ENCODE measurements at places on chromosomes 5 and 9. TPM values are rescaled to one million over a fixed set of nuclear protein-coding genes. Genes with fewer than 3 reads are reported as not detected.

The SURF6 gene
- total RNA-seq, result 18.2 TPM

The BARHL1 gene
- total RNA-seq, result not detected

The RASGRF2 gene
- total RNA-seq, result not detected

DNA sequence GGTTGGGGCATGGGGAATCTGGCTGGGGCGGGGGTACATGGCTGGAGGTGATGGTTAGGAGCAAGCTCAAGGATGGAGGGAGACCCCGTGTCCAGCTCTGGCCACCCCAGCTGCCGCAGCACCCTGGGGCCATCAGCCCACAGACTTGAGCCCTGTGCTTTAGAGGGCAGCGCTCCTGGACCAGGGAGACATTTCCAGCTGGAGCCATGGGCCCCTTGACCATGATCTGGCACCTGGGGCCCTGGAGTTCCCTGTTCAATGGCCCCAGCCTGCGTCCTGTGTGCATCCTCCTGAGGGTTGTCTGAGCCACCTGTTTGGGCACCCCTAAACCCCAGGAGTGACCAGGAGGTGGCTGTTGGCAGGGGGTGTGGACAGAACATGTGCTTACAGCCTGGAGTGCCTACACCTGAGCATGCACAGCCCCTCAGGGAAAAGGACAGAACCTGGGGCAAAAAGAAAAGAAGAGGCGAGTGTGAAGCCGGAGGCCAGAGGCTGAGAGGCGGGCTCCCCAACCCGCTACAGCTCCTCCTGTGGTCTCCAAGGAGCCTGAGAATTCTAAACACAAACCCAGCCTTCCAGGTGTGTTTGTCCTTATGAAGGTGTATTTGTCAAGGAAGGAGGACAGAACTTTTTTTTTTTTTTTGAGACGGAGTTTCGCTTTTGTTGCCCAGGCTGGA lies 126.7 kb downstream of the C9orf50 start:
- no peaks in the 10 kb centered on the region for H3K36me3 ChIP-seq
- peaks cover 43% of the 10 kb centered on the region for H3K4me1 ChIP-seq
- no peaks in the 10 kb centered on the region for H3K27me3 ChIP-seq
- no peak overlapping the region for H3K4me3 ChIP-seq
- no peak for DNase-seq

- peaks cover 6% of the 10 kb centered on the region for H3K4me1 ChIP-seq
- H3K36me3 ChIP-seq, result peaks cover 19% of the 10 kb centered on the region
- H3K27me3 ChIP-seq, result no peaks in the 10 kb centered on the region
These were observed 683 bp upstream of the ZFAND5 start for GRCh38 chr9:72365525-72366256.

DNA sequence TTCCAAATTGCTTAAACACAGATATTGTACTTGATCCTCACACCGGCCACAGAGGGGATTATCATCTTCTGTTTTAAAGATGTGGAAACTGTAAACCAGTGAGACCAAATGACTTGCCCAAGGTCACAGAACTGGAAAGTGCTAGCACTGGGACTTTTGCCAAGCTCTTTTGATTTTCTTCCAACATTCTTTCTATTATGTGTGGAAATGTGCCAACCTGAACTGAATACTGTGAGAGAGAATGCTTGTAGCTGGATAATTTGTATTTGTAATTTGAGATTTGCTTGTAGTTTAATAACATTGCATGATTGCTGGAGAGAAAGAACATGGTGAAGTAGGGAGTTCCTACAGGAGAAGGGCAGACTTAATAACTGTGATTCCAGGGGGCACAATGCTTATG lies 977.9 kb upstream of the NUDT12 start:
- no peaks in the 10 kb centered on the region for H3K36me3 ChIP-seq
- H3K4me1 ChIP-seq, result no peaks in the 10 kb centered on the region
- no peaks in the 10 kb centered on the region for H3K27me3 ChIP-seq
- no peak for DNase-seq

GRCh38 chr5:155826611-155827507 lies 500.1 kb upstream of the SGCD start:
- no peak overlapping the region for H3K27ac ChIP-seq
- H3K36me3 ChIP-seq, result no peaks in the 10 kb centered on the region
- DNase-seq, result no peak
- no peaks in the 10 kb centered on the region for H3K4me1 ChIP-seq
- H3K27me3 ChIP-seq, result no peaks in the 10 kb centered on the region
- no peak overlapping the region for H3K4me3 ChIP-seq

GRCh38 chr5:135039271-135040033 lies 5.4 kb upstream of the PITX1 start:
- no peak overlapping the region for H3K4me3 ChIP-seq
- DNase-seq, result peak; percentile 22
- no peak overlapping the region for H3K27ac ChIP-seq
- H3K36me3 ChIP-seq, result no peaks in the 10 kb centered on the region

- H3K27me3 ChIP-seq, result no peaks in the 10 kb centered on the region
- H3K27ac ChIP-seq, result no peak overlapping the region
- H3K36me3 ChIP-seq, result no peaks in the 10 kb centered on the region
- no peak overlapping the region for H3K4me3 ChIP-seq
- peaks cover 21% of the 10 kb centered on the region for H3K4me1 ChIP-seq
These were observed 52.1 kb downstream of the IL31RA start for GRCh38 chr5:55903121-55903701.

GRCh38 chr5:150203832-150204589 lies 14.1 kb downstream of the SLC6A7 start:
- no peak overlapping the region for H3K4me3 ChIP-seq
- no peaks in the 10 kb centered on the region for H3K36me3 ChIP-seq
- DNase-seq, result no peak
- H3K4me1 ChIP-seq, result peaks cover 6% of the 10 kb centered on the region
- H3K27me3 ChIP-seq, result no peaks in the 10 kb centered on the region
- no peak overlapping the region for H3K27ac ChIP-seq

All from GM23248 (cell line).